ENCODE measurements at places on chromosomes 5 and 9.

- no peaks in the 10 kb centered on the region for H3K36me3 ChIP-seq
- no peak overlapping the region for H3K4me3 ChIP-seq
- DNase-seq, result no peak
- no peaks in the 10 kb centered on the region for H3K27me3 ChIP-seq
These were observed 476.0 kb downstream of the ZSWIM6 start for GRCh38 chr5:61808091-61808490.

DNA sequence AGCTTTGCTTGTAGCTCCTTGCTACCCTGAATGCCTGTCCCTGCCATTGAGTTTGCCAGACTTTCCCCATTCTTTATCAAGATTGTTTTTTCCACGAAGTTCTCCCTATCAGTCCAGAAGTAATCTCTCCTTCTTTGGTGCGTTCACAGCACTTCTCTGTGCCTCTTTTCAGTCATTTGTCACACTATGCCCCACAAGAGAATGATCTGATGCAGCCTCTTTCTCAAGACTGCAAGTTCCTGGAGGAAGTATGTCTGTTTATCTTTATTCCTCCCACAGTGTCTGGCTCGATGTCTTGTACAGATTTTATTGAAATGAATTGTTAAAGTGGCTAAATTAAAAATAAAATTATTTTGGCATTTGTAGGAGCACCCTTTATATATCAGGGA lies 99.3 kb downstream of the CCDC192 start:
- H3K4me3 ChIP-seq, result no peak overlapping the region
- H3K27me3 ChIP-seq, result no peaks in the 10 kb centered on the region

GRCh38 chr9:99803694-99804093 lies 18.0 kb upstream of the NR4A3 start:
- no peaks in the 10 kb centered on the region for H3K27me3 ChIP-seq
- no peaks in the 10 kb centered on the region for H3K4me1 ChIP-seq
- no peak overlapping the region for H3K4me3 ChIP-seq
- no peak for DNase-seq
- no peaks in the 10 kb centered on the region for H3K36me3 ChIP-seq

DNA sequence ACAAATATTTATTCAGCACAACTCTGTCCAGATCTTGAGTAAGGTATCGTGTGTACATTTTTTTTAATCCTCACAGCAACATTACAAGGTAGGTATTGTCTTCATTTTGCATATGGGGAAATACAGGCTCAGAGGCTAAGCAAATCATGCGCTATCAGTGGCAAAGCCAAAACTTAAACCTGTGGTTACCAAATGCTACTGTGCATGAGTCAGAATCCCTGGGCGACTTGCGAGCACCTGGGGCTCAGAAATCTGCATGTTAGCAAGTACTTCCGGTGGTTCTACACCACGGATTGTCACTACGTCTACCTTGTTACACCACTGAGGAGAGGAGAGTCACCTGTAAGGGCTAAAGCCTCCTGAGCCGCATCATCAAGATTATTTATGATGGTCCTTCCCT lies 21.3 kb downstream of the C5orf58 start:
- H3K4me1 ChIP-seq, result no peaks in the 10 kb centered on the region
- H3K36me3 ChIP-seq, result no peaks in the 10 kb centered on the region
- H3K27ac ChIP-seq, result no peak overlapping the region
- no peak overlapping the region for H3K4me3 ChIP-seq
- DNase-seq, result no peak
- peaks cover 2% of the 10 kb centered on the region for H3K27me3 ChIP-seq

DNA sequence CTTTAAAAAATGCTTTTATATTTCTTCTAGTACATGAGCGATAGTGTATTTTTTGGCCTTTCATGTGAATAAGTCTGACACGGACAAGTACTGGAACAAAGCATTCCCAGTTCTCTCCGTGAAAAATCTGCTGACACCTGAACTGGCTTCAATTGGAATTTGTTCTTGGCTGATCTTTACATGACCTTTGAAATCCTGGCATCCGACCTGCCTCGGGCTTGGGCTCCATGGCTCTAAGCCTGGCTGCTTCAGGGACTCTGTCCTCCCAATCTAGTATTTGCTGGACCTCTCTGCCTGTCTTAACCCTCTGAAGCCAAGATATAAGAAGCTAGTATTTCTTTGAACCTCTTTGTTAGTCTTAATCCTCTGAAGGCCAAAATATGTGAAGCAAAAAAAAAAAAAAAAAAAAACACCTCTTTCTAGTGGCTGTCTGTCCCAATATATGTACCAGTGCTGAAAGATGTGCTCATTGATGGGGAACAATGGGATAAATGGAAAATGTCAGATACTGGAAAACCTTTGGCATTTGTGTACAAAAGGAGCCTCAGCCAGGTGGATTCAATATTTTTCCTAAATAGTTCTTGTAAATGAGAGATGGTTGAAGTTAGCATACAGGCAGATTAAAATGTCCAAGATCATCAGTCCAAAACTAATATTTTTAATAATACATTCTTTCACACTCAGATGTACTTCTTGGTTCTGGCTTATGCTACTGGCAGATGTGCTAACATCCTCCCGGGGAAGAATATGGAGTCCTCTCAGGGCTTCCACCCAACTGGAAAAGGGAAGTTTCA lies 470.6 kb downstream of the TUSC1 start:
- no peaks in the 10 kb centered on the region for H3K27me3 ChIP-seq
- no peak for DNase-seq
- no peak overlapping the region for H3K4me3 ChIP-seq
- H3K36me3 ChIP-seq, result no peaks in the 10 kb centered on the region

DNA sequence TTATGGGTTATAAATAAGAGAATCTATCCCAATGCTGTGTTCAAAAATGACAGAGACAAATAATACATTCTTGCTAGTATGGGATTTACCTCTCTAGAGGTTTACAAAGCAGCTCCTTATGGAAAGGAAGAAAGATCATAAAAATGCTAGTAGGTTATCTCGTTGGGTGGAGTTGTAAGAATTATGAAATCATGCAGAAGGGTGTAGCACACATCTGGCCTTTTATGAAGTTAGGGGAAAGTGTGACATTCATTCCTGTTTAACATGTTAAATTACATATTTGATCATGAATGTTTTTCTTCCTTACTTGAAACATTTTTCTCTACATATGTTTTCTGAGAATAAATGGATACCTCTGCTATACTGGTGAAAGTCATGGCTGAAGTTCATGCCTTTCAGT lies 414.2 kb downstream of the SH3GL2 start:
- no peak for DNase-seq
- H3K27me3 ChIP-seq, result no peaks in the 10 kb centered on the region
- H3K27ac ChIP-seq, result no peak overlapping the region
- no peak overlapping the region for H3K4me3 ChIP-seq
- no peaks in the 10 kb centered on the region for H3K36me3 ChIP-seq

- no peak overlapping the region for H3K27ac ChIP-seq
- no peak overlapping the region for H3K4me3 ChIP-seq
These were observed 7.1 kb downstream of the FLT4 start for GRCh38 chr5:180642181-180642775.

- peaks cover 12% of the 10 kb centered on the region for H3K36me3 ChIP-seq
- no peak for DNase-seq
- H3K27ac ChIP-seq, result no peak overlapping the region
- H3K4me3 ChIP-seq, result no peak overlapping the region
- no peaks in the 10 kb centered on the region for H3K27me3 ChIP-seq
- no peaks in the 10 kb centered on the region for H3K4me1 ChIP-seq
These were observed 85.3 kb downstream of the MVB12B start for GRCh38 chr9:126411948-126412284.

DNA sequence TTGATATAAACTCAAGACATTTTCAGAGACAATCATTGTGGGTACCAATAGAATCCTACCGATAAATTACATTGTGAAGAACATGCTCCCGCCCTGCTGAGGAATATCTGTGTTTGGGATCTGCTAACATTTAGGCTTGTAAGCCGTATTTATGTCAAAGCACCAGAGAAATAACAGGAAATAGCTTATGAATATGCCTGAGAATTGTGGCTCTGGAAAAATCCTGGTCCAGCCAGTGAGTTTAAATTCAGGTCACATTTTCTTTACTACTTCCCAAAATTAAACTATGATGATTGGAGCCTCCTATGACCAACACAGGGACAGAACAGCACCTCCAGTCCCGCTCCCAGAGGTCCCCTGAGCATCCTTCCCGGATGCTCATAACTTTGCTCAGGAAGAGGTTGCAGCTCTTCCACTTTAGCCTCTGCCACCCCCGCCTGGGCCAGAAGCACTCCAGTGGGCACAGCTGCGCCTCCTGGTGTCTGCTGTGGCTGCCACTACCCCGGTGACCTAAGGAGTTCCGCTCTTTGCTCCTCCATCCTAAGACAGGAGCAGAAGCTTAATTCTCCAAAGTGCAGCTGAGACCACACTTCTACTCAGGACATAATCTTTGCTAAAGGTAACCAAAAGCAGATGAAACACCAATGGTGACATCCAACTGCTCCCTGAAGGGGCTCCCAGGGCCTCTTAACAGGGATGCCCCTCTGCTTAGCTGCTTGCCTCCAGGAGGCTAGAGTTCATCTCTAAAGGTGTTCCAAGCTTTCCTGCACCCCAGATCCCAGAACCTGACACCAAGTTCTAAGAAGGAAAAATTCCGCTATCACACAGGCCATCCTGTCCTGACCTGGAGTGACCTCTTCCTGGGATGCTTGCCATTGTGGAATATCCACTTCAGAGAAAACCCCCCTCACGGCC lies 58.8 kb downstream of the SLC1A1 start:
- H3K4me1 ChIP-seq, result peaks cover 8% of the 10 kb centered on the region

DNA sequence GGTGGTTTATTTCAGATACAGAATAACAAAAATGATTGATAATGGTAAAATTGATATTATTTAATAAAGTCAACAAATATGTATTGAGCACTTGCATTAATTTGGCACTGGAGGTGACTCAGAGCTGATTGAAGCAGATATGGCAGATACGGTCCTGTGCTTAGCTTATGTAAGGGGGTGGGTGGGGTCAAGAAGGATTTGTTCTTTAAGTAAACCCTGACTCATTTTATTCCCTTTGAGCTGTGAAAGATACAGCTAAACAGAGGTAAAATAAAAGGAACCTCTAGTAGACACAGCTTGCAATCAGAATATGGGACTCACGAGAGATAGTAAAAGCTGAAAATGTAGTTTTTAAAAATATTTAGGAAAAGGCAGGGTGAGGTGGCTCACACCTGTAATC lies 201.3 kb upstream of the CLINT1 start:
- H3K27ac ChIP-seq, result no peak overlapping the region
- H3K4me3 ChIP-seq, result no peak overlapping the region
- no peaks in the 10 kb centered on the region for H3K36me3 ChIP-seq
- no peak for DNase-seq

- no peaks in the 10 kb centered on the region for H3K36me3 ChIP-seq
- H3K27me3 ChIP-seq, result no peaks in the 10 kb centered on the region
- no peak overlapping the region for H3K27ac ChIP-seq
- H3K4me1 ChIP-seq, result no peaks in the 10 kb centered on the region
- no peak overlapping the region for H3K4me3 ChIP-seq
These were observed 1985.5 kb upstream of the CDH6 start for GRCh38 chr5:29208024-29208423.

DNA sequence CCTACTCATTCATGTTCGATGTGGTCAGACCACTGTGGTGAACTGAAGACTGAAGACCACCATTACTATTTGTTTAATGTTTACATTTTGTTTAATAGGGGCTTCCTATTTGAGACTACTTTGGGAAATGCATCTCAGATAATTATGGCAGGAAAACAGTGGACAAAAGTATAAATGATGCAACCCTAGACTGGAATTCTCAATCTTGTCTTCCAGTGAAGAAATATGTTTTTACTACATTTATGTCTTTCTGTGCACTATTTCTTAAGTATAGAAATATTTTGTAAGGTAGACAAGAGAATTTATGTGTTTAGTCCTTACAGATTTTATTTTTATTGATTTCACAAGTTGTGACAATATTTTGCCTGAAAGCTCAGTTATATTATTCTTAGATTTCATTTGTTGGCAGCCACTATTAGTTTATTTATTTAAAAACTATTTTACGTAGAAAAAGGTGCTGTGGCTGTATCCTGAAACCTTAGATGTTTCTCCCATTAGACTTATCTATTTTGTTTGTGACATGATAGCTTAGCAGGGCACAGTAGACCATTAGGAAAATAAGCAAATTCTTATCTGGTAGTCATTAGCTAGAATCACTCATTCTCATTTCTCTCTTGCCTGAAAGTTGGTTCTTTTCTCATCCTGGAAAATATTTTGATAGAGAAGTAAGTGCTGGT lies 39.4 kb upstream of the MRPS30 start:
- DNase-seq, result no peak
- no peaks in the 10 kb centered on the region for H3K27me3 ChIP-seq
- no peak overlapping the region for H3K27ac ChIP-seq
- H3K36me3 ChIP-seq, result no peaks in the 10 kb centered on the region

- no peaks in the 10 kb centered on the region for H3K4me1 ChIP-seq
- no peak for DNase-seq
- no peaks in the 10 kb centered on the region for H3K36me3 ChIP-seq
- no peaks in the 10 kb centered on the region for H3K27me3 ChIP-seq
- no peak overlapping the region for H3K4me3 ChIP-seq
These were observed 410.1 kb downstream of the MAT2B start for GRCh38 chr5:163915481-163915961.

Data from psoas muscle (tissue), 8 donors.